ENCODE measurements at places on chromosomes 2 and 18. TPM values are rescaled to one million over a fixed set of nuclear protein-coding genes. Genes with fewer than 3 reads are reported as not detected.

The EFHD1 gene
- total RNA-seq = 16.6 TPM

The SYT4 gene
- not detected for total RNA-seq

The DNAJC5G gene
- total RNA-seq = not detected

DNA sequence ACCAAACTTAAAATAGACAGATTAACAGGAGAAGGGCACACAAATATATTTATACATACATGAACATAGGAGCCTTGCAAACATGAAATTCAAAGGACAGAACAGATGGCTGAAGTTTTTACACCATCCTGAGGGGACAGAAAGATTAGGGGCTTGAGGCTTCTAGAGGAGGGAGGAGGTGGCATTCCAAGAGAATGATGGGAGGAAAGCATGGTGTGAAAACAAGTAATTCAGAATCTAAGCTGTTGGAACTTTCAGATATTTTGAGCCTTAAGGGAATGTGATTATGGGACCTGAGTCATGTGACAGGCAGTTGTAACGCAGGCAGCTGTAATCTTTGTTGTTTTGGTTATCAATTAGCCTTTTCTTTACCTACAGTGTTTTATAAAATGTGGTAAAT lies 225.2 kb upstream of the SPOPL start:
- DNase-seq = no peak

DNA sequence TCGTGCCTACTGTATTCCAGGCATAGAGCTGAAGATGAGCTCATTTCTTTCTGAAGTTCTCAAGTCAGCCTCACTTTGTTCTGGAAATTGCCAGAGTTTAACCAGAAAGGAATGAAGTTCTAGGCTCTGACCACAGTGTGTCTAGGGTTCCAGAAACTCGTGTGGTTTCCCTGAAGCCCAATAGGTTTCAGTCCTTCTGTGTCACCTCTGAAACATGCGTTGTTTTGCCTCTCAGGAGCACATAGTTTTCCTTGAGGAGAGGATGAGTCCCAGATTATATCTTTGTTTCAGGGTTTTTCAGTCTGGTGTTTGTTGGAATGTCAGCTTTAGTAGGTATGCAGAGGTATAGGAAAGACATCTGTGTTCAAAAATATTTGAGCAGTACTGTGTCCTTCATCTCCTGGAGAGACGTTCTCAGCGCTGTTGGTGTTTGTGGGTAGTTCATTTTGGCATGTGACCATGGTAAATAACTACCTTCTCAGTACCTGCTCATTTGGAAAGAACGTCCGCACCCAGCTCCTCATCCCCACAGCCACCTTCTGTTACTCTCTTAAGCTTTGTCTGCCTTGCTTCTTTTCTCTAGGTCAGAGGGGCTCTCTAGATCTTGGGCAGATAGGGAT lies 56.6 kb downstream of the RALBP1 start:
- no peak for DNase-seq

DNA sequence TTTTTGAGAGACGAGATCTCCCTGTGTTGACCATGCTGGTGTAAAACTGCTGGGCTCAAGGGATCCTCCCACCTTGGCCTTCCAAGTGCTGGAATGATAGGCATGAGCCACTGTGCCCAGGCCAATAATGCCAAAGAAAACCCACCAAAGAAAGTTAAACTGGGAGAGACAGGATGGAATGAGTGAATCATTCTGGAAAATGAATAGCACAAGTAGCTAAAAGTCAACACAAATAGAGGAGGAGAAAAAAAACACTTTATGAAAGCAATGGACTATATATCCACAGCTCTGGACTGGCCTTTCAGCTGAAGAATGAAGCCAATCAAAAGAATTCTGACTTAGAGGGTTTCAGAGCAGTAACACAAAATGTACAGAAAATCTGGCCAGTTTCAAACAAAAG lies 23.9 kb downstream of the IAH1 start:
- no peak for DNase-seq

- DNase-seq = no peak
These were observed 9.8 kb upstream of the ARHGEF4 start for GRCh38 chr2:130826821-130827501.

GRCh38 chr2:88709181-88709631 lies 17.7 kb downstream of the RPIA start:
- no peak for DNase-seq

- DNase-seq = no peak
These were observed 28.8 kb downstream of the CCDC93 start for GRCh38 chr2:117985092-117985491.
